ENCODE measurements at places on chromosomes 7 and 10. TPM values are rescaled to one million over a fixed set of nuclear protein-coding genes. Genes with fewer than 3 reads are reported as not detected.

DNA sequence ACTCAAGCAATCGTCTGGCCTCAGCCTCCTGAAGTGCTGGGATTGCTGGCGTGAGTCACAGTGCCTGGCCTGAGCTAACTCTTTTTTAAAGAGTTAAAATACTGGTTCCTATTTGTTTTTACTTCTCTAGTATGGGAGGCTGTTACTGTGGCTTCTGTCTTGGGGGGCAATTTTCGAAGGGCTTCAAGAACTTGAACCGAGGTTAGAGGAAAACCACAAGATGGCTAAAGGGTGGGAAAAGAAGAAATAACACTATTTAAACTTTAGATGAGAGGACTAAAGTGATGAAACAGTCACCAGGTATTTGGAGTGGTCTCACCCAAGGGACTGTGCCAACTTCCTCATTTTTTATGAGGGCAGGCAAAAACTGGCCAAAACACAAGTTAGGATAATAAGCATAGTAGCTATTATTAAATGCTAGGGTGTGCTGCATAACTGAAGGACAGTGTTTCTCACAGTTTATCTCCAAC, 17.8 kb downstream of the MET start:
- no peak for DNase-seq

Gene BTAF1
- 71.6 TPM for total RNA-seq

Gene MMP21
- not detected for total RNA-seq

DNA sequence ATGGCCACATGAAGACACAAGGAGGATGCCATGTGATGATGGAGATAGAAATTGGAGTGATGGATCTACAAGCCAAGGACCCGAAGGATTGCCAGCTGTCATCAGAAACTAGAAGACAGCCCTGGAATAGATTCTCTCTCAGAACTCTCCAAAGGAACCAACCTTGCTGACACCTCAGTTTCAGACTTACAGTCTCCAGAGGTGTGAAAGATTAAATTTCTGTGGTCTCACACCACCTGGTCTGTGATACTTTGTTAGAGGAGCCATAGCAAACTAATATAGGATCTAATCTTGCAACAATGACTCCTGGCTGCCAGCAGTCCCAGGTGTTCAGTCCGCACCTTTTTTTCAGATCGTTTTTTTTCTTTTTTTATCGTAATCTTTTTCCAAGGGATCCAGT, 647.3 kb upstream of the GHITM start:
- no peak for DNase-seq

Data from omental fat pad (tissue), 4 donors.